ENCODE measurements at places on chromosomes 6 and 20.

GRCh38 chr6:15276036-15276985, 30.4 kb downstream of the JARID2 start:
- no peak for DNase-seq

DNA sequence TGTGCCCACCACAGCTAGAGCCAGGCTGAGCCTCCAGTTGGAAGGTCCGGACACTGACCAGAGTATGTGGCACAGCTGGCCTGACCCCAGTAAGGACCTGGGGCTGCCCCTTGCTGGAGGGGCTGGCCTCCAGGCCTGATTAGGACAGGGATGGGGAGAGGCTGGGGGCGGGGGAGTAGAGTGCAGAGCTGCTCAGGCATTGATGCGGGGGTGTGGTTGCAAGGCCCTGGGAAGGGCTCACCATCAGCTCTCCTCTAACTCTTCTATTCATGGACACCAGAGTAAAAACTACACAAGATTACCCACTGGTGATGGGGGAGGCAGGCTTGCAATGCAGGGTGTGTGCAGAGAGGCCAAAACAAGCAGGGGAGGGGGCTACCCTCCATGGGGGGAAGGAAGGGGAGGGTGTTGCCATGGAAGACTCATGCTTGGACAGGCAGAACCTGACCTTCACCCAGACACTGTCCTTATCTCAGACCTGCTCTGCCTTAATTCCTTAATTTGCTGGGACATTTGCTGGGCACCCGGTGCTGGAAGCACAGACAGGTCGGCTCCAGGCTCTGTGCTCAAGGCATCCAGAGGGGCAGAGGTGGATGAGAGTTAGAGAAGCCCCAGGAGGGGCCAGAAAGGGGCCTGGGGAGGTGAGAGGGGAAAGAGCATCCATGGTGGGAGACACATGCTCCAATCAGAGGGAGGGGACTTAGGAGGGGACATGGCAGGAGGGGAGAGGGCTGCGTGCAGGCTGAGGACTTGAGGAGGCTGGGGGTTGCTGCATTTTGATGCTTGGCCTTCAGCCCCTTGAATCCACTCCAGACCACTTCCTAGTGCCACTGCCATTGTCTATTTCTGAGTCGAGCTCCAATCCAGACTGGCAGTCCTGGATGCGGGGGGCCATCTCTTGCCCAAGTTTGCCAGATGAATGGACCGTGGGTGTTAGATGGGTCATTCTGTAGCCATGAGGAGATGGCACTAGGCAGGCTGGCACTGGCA, 7.6 kb upstream of the EMILIN3 start:
- DNase-seq = no peak

GRCh38 chr6:91079969-91080368, 493.1 kb upstream of the MAP3K7 start:
- DNase-seq = no peak

GRCh38 chr6:110063594-110064263, 85.6 kb downstream of the GPR6 start:
- DNase-seq = no peak

DNA sequence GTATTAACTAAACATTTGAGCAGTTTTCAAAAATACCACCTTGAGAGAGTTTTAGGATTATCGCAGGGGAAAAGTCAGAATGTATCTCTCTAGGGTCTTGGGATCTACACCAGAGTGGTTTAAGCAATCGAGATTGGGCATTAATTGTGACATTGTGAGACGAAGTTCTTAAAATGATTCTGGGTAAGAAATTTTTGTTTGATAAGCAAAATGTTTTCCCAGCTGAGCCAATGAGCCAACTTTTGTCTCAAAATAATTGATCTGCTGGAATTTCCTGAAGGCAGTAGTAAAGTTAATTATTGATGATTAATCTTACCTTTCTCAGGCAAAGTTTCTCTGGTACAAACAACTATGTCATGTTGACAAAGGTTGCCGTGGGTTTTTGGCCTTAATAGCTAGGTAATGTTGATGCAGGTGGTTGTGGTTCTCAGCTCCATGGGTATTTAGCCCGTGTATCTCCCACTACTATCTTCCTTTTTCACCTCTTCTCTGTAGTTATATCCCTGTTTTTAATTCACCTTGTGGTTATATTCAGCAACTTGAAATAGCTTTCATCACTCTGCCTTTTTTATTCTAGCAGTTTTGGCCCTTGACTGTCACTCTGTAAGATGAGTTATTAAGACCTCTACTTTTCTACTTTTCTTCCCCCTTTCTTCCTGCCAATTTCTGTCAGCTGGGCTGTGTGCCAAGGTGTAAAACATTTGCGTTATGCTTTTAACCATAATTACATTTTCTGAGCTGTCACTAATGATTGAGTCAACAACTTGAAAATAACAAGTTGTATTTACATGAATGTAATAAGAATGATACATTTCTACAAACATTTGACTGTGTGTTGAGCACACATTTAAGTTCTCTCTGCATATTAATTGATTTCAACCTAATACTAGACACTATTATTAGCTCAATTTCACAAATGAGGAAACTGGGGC, 368.3 kb upstream of the BTBD3 start:
- DNase-seq = no peak

- DNase-seq = no peak
Measured at GRCh38 chr6:151069641-151070040, 170.1 kb upstream of the AKAP12 start.
